Breast epithelium (tissue), 4 donors: ENCODE measurements at places on chromosomes 4 and X. TPM values are rescaled to one million over a fixed set of nuclear protein-coding genes. Genes with fewer than 3 reads are reported as not detected.

GRCh38 chrX:25009407-25009806 is 6.4 kb downstream of the ARX start:
- no peak overlapping the region for H3K27ac ChIP-seq
- no peaks in the 10 kb centered on the region for H3K36me3 ChIP-seq
- no peak overlapping the region for H3K4me3 ChIP-seq

The MAGED1 gene
- 44.9 TPM for total RNA-seq

DNA sequence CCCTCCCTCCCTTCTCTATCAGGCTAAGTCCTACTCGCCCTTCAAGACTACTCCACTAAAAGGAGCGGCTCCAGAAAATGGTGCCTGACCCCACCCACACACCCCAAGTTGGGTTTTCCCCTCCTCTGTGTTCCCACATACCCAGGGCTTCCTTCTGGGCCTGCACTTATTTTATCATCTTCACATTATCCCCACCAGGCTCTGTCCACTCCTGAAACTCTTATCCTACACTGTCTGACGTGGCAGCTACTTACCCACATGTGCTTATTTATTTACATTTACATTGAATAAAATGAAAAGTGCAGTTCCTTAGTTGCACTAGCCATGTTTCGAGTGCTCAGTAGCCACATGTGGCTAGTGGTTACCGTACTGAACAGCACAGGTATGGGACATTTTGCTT is 5.1 kb upstream of the KDM5C start:
- H3K4me3 ChIP-seq, result no peak overlapping the region
- H3K27me3 ChIP-seq, result peaks cover 24% of the 10 kb centered on the region
- H3K4me1 ChIP-seq, result no peaks in the 10 kb centered on the region
- DNase-seq, result no peak
- no peak overlapping the region for H3K27ac ChIP-seq

DNA sequence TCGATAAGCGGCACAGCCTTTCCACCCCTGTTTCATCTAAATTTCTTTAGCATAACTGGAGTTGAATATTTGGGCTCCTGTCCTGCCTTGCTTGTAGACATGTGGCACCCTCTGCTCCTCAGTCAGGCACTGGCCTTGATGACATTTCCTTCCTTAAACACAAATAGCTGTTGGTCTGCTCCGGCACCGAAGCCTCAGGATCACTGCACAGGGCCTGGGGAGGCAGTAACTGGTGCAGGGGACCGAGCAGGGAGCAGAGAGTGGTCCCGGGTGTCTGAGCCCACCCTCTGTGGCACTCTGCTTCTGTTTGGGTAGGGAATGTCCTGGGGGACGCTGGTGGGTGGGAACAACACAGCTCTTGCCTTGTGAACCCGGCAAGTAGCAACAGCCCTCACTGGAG is 13.6 kb downstream of the RGS12 start:
- no peaks in the 10 kb centered on the region for H3K27me3 ChIP-seq
- H3K27ac ChIP-seq, result no peak overlapping the region
- H3K4me3 ChIP-seq, result no peak overlapping the region
- peaks cover 7% of the 10 kb centered on the region for H3K4me1 ChIP-seq
- H3K36me3 ChIP-seq, result no peaks in the 10 kb centered on the region
